ENCODE measurements at places on chromosomes 2 and 18. TPM values are rescaled to one million over a fixed set of nuclear protein-coding genes. Genes with fewer than 3 reads are reported as not detected.

Gene CCDC74B
- total RNA-seq = 0.85 TPM

Gene CFAP65
- under 0.01 TPM for total RNA-seq

Gene G6PC2
- total RNA-seq = not detected

Gene CNDP1
- not detected for total RNA-seq

Gene SLC19A3
- 0.09 TPM for total RNA-seq

Gene COL6A3
- total RNA-seq = 497 TPM

Gene GPBAR1
- under 0.01 TPM for total RNA-seq

Gene TSHZ1
- 4.5 TPM for total RNA-seq

Gene UPP2
- total RNA-seq = not detected

Gene PDE11A
- total RNA-seq = under 0.01 TPM

Gene CTNNA2
- total RNA-seq = not detected

Gene TMEM169
- total RNA-seq = under 0.01 TPM

Gene GNAL
- total RNA-seq = 0.47 TPM

Gene SLC30A3
- total RNA-seq = not detected

Gene APCDD1
- under 0.01 TPM for total RNA-seq

Gene SLC14A1
- total RNA-seq = 0.09 TPM

Gene MORN2
- total RNA-seq = 16.8 TPM

Gene SNTG2
- total RNA-seq = not detected

Gene TWIST2
- total RNA-seq = 1.6 TPM

Gene CRYGD
- not detected for total RNA-seq

Gene AMER3
- not detected for total RNA-seq

Gene MDH1B
- 0.28 TPM for total RNA-seq

Gene RPRM
- total RNA-seq = not detected

Gene MARCHF4
- total RNA-seq = 7.2 TPM

Gene KIF5C
- total RNA-seq = 0.09 TPM

Gene OSR1
- total RNA-seq = not detected

Gene STK16
- total RNA-seq = 22.0 TPM

Gene XRCC5
- 290 TPM for total RNA-seq

Gene TUBA3E
- total RNA-seq = not detected

Gene CD207
- under 0.01 TPM for total RNA-seq

Gene RTP5
- total RNA-seq = not detected

Gene UNC80
- total RNA-seq = not detected

Gene TMEFF2
- total RNA-seq = not detected

Gene ANO7
- 0.45 TPM for total RNA-seq

Gene KCNK3
- total RNA-seq = not detected

Gene OTOF
- total RNA-seq = 0.09 TPM

Gene LAMA1
- 0.75 TPM for total RNA-seq

Gene SRD5A2
- total RNA-seq = not detected

Gene TCF23
- not detected for total RNA-seq

Gene FAHD2B
- total RNA-seq = 5.8 TPM

Gene DSG2
- total RNA-seq = under 0.01 TPM

Gene UGT1A10
- total RNA-seq = not detected

Gene SLC5A7
- total RNA-seq = not detected

Gene SERPINB7
- total RNA-seq = not detected

Gene IL1R1
- total RNA-seq = 23.2 TPM

Gene CDKL4
- 0.81 TPM for total RNA-seq

Gene REG3A
- not detected for total RNA-seq

Gene ANKRD30B
- total RNA-seq = not detected

Data from endothelial cell of coronary artery (primary cell).